NCI-H460 (cell line): ENCODE measurements at places on chromosomes 5 and 9. TPM values are rescaled to one million over a fixed set of nuclear protein-coding genes. Genes with fewer than 3 reads are reported as not detected.

Gene MOCS2
- total RNA-seq = 50.1 and 53.7 TPM in 2 replicates

Gene TCF7
- 0.42 TPM in 1 of 2 replicates, not detected in the other for total RNA-seq

Gene IFNA14
- not detected in 2 replicates for total RNA-seq

Gene FCN1
- total RNA-seq = not detected in 2 replicates

Gene IGIP
- total RNA-seq = 1.8 and 2.6 TPM in 2 replicates

- DNase-seq = no peak
Observed at GRCh38 chr5:173973616-173973969, 15.4 kb upstream of the C5orf47 start.

- no peak for DNase-seq
Observed at GRCh38 chr9:94901019-94901363, 174.5 kb downstream of the AOPEP start.

DNA sequence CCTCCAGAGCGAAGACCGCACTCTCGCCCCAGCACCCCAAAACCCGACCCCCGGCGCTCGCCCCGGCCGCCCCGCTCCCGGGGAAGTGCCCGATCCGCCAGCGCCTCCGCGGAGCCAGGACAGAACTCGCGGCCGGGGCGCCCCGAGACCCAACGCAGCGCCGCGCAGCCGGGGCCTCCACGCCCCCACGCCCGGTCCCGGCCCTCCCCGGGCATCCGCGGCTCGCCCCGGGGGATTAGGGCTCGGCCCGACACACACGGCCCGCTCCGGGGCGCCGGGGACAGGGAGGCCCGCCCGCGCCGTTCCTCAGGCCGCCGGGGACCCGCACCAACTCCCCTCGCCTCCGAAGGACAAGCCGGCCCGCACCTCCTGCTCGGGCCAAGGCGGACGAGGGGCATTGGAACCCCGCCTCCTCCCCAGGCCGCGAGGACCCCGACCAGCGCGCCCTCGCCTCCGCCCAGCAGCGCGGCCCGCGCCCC lies 544 bp downstream of the FNBP1 start:
- DNase-seq = no peak

DNA sequence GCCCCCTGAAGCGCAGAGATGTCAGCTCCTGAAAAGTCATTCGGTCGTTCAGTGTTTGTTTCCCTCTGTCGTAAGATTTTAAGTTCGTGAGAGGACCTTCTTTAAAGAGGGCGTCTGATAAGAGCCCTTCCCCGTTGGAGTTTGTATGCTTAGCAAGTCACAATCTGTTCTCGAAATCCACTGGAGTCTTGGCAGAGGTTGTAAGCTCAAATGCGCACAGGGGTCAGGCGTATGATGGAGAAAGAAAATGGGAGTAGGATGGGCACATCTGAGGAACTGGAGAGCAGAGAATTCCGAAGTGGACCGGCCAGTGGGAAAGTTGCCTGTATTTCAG lies 710 bp downstream of the HSD17B4 start:
- peak; percentile 3 for DNase-seq

DNA sequence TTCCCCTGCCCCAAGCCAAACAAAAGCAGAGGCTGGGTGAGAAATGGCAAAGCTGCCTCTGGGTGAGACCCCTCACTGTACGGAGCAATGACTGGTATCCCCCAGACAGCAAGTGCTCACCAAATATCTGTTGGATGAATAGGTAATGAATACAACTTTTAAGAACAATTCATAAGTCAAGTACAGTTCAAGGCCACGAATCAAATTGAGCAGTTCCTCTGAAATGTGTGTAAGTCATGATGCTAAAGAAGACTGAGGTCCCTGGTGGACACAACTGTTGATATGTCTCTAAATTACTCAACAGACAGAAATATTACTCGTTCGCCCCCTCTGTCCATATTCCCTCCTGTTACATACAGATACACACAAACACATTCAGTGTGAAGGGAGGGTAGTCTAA lies 160.7 kb downstream of the GLIS3 start:
- no peak for DNase-seq
